Skeletal muscle cell (primary cell): ENCODE measurements at places on chromosomes 5 and 9.

DNA sequence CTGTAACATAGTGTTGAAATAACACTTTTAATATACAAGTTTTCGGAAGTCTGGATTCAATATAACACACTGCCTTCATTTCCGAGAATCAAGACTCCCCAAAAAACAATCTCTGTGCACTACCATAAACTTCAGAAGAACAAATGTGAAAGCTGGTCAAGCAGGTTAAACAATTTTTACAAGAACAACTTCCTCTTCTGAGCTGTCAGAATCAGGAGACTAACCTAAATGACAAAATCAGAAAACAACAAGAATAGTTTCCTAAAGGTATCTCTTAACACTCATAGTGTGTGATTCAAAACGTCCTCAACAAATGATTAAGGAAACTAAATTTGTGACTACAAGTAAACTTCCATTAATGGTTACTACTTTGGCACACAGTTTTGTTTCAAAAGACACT lies 11.6 kb downstream of the C9orf72 start:
- no peak for DNase-seq

DNA sequence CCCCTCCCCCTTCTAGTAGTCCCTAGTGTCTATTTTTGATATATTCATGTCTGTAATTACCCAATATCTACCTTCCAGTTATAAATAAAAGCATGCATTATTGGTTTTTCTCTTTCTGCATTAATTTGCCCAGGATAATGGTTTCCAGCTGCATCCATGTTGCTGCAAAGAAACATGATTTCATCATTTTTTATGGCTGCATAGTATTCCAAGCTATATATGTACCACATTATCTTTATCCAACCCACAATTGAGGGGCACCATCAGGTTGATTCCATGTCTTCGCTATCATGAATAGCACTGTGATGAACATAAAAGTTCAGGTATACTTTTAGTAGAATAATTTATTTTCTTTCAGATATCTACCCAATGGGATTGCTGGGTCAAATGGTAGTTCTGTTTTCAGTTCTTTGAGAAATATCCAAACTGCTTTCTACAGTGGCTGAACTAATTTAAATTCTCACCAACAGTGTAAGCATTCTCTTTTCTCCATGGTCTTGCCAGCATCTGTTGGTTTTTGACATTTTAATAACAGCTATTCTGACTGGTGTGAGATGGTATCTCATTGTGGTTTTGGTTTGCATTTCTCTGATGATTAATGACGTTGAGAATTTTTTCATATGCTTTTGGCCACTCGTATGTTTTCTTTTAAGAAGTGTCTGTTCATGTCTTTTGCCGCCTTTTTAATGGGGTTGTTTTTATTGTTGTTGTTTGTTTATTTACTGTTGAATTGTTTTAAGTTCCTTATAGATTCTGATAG lies 746.1 kb upstream of the MEF2C start:
- DNase-seq = no peak

DNA sequence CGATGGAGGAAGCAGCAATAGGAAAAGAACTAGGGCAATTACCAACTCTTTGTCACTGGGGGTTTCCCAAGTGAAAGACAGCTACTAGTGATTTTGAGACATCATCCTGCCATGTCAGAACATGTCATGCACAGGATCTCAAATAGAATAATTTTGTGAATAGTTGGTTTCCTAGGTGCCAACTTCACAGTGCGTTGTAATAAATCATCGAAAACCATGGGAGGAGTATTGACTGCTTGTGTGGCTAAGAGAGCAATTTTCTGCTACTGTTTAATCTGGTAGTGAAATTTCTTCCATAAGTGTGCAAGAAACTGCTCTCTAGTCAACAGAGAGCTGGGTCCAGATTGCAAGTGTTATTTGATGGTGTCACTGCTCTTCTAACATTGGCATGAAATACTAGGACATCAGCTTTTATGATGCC lies 168.6 kb downstream of the NNT start:
- no peak for DNase-seq

DNA sequence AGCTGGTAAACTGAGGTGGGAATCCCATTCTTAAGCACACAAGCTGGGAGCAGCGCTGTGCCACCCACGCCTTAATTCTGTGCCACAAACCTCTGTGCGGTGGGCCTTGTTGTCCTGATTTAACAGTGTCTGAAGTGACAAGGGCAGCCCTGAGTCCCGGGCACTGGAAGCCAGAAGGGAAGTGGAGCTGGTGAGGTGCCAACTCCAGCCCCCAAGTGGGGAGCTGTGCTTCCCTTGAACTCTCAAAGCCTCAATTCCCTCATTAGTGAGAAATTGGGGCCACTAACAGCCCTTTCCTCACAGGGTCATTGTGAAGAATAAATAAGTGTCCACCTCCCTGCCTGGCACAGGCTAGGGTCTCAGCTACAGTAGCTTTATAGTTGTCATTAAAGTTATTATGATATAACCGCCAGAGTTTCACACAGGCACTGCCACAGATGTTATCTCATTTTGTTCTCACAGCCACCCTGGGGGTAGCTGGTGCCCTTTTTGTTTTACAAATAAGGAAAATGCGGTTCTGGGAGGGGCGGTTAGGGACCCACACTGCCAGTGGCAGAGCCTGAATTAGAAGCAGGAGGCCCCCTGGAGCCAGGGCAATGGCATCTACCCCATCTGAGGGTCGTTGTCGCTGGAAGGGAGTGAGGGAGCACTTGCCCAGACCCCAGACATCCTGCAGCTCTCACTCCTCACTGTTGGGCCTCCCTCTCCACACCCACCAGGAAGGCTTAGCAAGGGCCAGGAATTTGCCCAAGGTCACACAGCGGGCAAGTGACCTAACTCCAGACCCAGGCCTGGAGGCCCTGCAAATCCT lies 2.1 kb upstream of the TLX3 start:
- no peak for DNase-seq

- DNase-seq = no peak
These were observed 20.0 kb upstream of the SPATA31E1 start for GRCh38 chr9:87862536-87863268.

DNA sequence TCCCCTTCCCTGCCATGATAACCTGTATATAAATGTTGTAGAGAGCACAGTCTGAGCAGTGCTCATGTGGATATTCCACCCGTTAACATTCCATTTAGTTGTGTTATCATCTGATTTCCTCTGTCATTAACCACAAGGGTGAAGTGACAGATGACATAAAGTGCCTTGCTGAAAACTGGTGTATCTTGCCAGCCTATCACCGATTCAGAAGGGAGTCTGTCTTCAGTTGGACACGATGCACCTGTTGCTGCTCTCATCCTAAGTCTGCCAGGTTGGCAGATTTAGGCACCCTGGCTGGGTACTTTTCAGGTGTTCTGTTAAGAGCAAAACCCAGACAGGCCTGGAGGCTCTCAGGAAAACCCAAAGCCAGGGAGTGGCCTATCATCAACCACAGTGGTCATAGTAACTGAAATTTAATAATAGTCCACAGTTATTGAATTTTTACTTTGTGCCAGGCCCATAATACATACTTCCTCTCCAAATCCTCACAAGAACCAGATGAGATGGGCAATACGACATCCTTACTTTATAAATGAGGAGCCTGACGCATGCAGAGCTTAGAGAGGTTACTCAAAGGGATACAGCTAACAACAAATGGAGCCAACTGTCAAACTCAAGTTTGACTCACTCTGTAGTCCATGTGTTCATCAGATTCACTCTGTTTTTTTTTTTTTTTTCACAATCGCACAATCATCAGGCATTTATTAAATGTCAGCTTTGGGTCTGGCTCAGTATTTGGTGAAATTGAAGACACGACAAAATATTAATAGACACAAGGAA lies 100.7 kb upstream of the SPRY4 start:
- DNase-seq = peak; percentile 59

DNA sequence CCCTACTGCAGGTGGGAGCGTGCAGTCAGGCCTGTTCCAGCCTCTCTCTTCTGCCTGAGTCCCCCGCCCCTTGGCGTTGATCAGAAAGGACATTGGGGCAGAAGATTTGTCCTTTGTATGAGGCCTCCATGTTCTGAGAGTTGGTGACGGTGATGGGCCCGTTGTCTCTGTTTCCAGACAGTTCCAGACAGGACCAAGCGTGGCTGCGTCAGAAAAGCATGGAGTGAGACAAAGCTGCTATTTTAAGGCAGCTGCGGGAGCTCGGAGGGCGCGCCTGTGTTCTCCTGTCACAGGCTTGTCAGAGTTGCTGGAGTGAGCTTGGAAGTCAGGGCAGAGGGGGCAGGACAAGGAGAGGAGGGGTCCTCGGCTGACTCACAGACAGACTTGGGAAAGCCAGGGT lies 32.1 kb upstream of the SH3PXD2B start:
- DNase-seq = no peak

GRCh38 chr5:115231598-115231997 lies 31.1 kb downstream of the PGGT1B start:
- no peak for DNase-seq

GRCh38 chr9:134989206-134990065 lies 71.7 kb upstream of the FCN1 start:
- DNase-seq = no peak

GRCh38 chr9:75615284-75615683 lies 275.2 kb upstream of the PCSK5 start:
- no peak for DNase-seq

GRCh38 chr5:78495800-78496199 lies 135.4 kb downstream of the SCAMP1 start:
- DNase-seq = no peak

GRCh38 chr5:157454273-157454672 lies 5.7 kb upstream of the NIPAL4 start:
- DNase-seq = no peak

DNA sequence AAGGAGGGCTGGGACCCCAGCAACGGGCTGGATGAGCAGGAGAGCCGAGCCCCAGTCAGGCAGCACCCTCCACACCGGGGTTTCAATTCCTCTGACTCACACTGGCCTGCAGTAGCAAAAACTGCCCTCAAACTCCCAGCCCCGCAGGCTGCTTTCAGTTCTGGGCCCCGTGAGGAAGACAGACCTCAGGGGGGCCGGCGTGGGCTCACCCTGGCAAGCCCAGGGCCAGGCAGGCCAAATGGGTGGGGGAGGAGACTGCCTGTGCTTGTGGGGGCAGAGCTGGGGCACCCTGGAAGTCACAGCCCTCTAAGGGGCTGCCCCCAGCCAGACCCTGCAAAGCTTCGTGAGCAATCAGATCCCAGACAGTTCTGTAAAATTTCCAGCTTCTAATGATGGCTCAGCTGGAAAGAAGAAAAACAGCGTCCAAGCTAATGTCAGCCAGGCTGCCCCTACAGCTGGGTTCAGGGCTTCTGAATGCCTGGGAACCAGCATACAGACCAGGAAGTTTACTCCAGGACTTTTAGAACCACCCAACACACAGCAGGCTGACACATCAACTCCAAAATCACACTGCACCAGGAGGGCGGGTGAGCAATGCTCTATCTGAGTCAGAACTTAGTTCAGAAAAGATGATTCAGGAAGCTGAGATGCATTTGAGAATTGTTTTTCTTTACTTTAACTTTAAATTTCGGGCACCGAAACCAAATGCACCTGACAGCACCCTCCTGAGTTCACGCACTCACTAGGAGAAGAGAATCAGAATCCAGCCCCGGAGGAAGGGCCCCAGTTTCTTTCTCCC lies 34.7 kb downstream of the LPCAT1 start:
- peak; percentile 39 for DNase-seq

- no peak for DNase-seq
These were observed 117.2 kb downstream of the SPATA31D1 start for GRCh38 chr9:82105729-82106128.

GRCh38 chr9:119963798-119964372 lies 594.6 kb upstream of the BRINP1 start:
- DNase-seq = peak; percentile 52

GRCh38 chr5:127892467-127893207 lies 189.4 kb downstream of the CCDC192 start:
- peak; percentile 48 for DNase-seq

DNA sequence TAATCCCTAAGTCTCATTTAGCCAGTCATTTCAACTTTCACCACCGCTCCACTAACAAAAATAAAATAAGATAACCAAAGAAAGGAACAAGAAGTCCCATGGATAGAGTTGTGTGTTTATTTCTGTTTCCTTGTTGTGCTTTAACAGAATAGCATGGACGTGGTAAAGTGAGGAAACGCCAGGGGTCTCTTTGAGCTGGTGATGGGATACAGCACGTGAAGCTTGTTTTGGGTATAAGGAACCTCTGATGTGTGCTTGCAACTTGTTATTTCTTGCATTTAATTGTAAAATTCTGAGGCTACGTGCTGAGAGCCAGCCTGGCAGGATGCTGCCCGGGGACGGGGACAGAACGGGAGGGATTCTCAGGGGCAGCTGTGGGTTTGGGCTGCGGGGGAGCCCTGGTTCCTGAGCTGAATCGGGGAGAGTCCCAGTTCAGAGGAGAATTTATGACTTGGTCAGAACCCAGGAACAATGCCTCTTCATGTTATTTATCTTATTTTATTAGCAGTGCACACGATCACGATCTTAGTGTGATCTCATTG lies 63.4 kb downstream of the ANKRD33B start:
- no peak for DNase-seq

DNA sequence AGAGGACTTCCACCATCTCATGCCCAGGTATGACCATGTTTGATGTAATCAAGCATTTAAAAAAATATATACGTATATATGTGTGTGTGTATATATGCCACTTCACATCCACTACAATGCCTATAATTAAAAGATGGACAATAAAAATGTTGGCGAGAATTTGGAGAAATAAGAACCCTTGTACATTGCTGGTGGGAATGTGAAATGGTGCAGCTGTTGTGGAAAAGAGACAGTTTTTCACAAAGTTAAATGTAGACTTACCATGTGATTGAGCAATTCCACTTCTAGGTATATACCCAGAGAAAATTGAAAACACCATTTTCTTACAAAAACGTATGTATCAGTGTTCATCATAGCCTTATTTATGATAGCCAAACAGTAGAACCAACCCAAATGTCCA lies 229.2 kb upstream of the WWC1 start:
- no peak for DNase-seq

DNA sequence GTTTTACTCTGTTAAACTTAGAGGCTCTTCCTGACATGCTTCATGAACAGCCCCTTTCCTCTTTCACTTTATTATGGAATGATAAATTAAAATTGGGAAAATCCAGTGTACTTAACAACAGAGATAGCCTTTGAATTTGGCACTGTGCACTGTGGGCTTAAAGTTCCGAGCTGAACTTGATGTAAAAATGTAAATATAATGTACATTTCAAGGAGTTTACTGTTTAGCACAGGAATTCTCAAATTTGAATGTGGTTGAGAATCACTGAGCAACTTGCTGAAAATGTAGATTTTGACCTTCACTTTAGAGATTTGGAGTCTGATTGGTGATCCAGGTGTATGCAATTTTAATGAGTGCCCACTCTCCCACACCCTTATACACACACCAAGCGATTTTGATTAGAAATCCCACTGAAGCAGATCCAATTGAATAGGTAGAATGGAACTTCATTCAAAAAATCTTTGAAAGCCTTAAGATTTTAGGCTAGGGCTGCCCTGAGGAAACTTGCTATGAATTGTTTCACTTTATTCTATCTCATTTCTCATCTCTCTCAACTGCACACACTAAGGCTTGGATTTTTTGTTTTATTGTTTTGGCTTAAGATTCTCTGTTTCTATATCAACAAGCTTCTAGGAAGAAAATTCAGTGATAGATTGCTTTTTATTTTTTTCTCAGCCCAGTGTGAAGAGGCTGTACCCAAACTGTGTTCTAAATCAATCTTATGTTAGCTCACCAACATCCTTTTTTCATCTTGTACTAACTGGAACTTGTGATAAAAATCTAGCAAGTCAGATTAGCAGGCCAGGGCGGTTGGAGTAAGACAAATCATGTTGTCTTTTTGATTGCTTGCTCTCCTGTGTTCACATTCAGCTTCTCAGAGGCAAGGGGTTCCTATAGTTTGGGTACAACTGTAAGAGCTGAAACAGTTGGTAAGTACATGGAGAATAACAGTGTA lies 22.9 kb downstream of the NUDT12 start:
- no peak for DNase-seq
